ENCODE measurements at places on chromosomes 11 and 22.

DNA sequence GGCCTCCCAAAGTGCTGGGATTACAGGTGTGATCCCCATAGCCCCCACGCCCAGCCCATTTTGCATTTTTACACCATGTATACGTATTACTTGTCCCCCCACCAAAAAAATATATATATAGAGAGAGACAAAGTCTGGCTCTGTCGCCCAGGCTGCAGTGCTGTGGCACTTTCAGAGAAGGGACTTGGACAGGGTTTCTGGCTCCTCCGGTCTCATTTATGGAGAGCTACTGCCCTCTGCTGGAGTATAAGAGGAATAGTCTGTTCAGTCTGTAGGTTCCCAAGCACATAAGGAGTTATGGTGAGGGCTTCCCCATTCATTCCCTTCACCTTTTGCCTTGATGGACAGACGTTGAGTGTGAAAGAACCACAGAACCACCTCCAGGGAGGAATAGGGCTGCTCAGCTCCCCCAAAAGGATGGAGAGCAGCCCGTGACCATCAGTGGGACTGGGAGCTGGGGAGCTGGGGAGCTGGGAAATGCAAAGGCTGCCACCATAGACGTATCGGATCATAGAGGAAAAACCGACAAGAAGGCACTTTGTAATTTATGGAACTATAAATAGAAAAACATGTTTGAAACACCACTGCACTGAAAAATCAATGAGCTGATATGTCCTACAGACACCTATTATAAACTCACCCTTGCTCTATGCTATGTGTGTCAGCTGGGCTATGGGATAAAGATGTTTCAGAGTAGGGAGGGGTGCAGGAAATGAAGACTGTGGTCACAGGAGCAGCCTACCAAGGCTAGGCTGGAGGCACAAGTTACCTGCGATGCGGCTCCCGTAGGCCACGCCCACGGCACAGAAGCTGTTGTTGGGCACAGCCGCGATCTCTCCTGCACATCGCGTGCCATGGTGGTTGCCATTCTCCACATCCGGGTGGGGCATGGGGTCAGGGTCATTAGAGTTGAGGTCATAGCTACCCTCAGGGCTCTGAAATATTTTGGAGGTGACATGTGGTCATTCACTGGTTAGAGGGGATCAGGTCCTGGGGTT is 5.2 kb downstream of the PCSK7 start:
- peak; percentile 32 for DNase-seq

- DNase-seq, result no peak
Measured at GRCh38 chr11:2581151-2581930, 118.5 kb downstream of the KCNQ1OT1 start.

DNA sequence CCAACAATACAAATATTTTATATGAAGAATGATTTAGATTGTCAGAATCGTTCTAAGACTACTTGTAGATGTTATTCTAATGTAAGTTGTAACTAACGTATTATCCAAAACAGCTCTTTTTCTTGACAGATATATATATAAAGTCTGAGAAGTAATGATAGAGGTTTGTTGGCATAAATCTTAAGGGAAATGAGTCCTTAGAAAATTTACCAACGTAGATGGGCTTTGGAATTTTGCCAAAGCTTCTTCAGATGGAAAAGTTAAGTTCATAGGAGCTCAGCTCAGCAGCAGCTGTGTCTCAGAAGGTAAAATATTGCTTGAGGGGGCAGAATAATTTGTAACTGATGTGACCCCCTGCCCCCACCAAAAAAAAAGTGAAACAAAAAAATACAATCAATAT is 66.7 kb downstream of the BID start:
- no peak for DNase-seq

GRCh38 chr22:20571531-20572007 is 64.2 kb downstream of the MED15 start:
- no peak for DNase-seq

- no peak for DNase-seq
Measured at GRCh38 chr11:61754534-61755482, 2.4 kb downstream of the MYRF start.

- DNase-seq, result no peak
Measured at GRCh38 chr11:73956876-73957653, 6.2 kb downstream of the DNAJB13 start.
